A549 treated with Mapracorat at 1 μM for 4 hours (cell line): ENCODE measurements at places on chromosomes 4 and X. TPM values are rescaled to one million over a fixed set of nuclear protein-coding genes. Genes with fewer than 3 reads are reported as not detected.

Gene HAND2
- 0.41 to 0.65 TPM (median 0.63 TPM) in 5 replicates for total RNA-seq

Gene GDI1
- 96.6 to 108 TPM (median 102 TPM) in 5 replicates for total RNA-seq

Gene AIFM1
- 66.6 to 74.0 TPM (median 70.3 TPM) in 5 replicates for total RNA-seq

Gene MAGEH1
- 5.9 to 7.8 TPM (median 7.0 TPM) in 5 replicates for total RNA-seq

Gene AFF1
- total RNA-seq = 8.0 to 14.8 TPM (median 9.7 TPM) in 5 replicates

Gene MAGEB1
- total RNA-seq = not detected in 5 replicates
